ENCODE measurements at places on chromosomes 12 and 14.

- no peak for DNase-seq
Measured at GRCh38 chr14:82855912-82856391, 1322.3 kb upstream of the SEL1L start.

- no peak for DNase-seq
Measured at GRCh38 chr12:72024613-72025012, 86.0 kb downstream of the TPH2 start.

GRCh38 chr12:6326316-6327228 lies 15.3 kb downstream of the TNFRSF1A start:
- peak; percentile 54 for DNase-seq

- no peak for DNase-seq
Measured at GRCh38 chr14:96793547-96793946, 3.6 kb upstream of the VRK1 start.

GRCh38 chr14:91896419-91896818 lies 29.1 kb upstream of the TC2N start:
- no peak for DNase-seq

GRCh38 chr14:94942601-94943000 lies 172.7 kb upstream of the GSC start:
- no peak for DNase-seq

DNA sequence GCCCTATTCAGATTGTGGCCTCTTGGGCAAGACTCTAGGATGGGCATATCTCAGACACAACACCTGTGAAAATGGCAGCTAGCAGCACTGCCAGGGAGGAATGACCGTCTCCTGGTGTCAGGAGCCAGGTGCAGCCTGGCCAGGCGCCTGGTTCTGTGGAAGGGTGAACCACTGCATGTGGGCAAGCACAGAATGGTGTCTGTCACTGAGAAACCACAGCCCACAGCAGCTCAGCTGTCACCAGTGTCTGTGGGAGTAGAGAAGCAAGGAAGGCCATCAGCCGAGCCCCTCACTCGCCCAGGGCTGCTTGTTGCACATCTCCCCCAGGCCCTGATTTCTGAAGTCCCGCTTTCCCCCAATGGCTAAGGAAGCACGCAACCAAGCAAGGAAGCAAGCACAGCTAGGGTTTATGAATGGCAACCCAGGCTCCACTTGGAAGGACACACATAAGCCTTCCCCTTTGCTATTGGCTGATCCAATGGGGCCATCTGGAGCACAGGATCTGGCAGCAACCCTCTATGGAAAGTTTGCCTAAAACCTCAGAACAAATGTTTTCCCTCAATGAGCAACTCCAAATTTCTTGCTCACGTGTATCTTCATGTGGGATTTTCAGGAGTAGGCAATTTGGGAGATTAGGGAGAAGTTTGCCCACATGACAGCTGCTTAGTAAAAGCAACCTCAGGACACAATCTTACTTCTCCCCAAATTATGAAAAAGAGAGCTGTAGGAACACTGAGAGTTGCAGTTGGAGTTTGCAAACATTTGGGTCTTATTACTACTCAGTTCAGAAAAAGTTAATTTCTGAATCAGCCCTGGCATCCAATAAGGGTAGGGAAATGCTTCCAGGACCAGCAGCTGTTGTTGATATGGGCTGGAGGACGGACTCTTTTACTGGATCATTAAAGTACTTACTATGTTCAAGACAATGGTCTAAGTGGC lies 44.7 kb downstream of the GPHB5 start:
- DNase-seq, result no peak

DNA sequence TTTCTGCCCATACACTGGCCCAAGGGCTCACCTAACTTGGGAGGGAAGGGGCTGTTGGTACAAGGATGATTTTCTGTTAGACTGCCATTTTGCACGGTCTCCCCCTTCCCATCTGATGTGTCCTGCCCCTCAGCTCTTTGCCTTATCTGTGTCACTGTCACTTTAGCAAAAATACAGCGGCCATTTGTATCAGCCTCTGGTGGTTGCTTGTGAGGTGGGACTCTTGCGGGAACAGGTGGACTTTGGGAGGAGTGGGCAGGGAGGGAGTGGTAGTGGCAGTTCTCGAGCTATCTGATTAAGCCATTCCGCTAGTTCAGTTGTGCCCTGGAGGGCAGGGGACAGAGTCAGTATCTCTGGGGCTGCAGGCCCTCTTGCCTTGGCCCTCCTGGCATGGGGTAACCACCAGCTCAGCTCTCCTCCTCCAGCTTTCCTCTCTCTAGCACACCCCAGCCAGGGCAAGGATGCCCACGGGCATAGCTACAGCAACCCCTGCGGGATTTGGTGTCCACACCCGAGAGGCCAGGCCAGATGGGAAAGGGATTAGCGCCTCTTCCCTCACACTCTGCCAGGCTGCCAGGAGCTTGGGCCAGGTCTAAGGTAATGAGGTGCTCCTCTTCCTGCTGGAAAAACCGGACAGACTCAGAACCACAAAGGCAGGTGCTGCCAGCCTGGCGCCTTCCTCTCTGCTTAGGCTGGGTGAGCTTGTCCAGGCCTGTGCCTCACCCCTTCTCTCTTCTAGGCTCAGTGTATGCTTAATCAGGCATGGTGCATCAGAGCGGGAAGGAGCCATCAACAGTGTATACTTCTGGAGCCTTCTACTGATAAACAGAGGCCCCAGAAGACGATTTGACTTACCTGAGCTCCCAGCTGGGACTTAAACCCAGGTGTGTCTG lies 8.7 kb downstream of the SLC48A1 start:
- no peak for DNase-seq

DNA sequence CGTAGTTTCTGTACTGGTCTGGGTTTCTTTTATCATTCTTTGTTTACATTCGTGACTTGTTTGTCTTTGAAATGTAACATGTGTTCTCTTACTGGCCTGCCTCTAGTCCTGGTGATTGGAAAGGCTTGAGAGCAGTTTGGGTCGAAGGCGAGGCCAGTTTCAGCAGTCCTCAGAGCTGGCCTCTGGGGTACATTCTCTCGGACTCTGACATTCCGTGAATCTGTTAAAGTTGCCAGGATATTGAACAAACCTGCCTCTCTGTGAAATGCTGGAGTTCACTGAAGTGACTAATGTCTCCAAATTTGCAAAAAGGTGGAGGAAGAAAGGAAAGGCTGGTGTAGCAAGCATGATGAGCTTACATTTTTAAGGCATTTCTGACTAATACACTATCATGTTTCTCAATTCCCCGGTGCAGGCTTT lies 1.5 kb downstream of the PLEKHA5 start:
- DNase-seq, result no peak

- no peak for DNase-seq
Measured at GRCh38 chr14:67620217-67620785, 581 bp downstream of the ARG2 start.

GRCh38 chr14:95816539-95816938 lies 60.1 kb upstream of the TUNAR start:
- no peak for DNase-seq

DNA sequence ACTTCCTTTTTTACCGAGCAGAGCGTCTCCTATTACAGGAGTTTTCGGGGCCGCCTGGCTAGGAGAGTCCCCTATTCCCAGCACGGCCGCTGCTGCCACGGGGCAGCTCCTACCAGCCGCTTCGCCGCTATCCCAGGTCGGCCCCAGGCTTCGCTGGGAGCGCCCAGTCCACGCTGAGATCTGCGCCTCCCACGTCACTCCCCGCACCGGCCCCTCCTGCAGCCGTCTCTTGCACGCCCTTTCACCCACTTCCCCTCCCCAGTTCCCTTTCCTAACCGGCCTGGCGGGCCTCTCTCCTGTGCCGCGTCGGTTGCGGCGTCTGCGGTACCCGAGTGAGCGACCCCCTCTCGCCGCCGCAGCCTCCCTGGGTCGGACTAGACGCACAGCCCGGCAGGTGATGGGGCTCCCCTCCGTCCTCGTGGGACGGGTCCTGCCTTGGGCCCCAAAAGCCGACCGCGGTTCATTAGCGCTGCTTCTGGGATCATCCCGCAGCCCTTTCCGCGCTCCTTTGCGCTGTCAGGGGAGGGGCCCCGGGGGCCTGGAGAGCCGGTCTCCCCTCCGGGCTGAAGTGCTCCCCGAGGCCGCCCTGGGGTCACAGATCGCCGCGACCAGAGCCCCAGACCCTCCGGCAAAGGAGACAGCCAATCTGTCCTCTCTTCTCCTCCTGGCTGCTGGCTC lies 1318.4 kb downstream of the TMEM121 start:
- peak; percentile 65 for DNase-seq

DNA sequence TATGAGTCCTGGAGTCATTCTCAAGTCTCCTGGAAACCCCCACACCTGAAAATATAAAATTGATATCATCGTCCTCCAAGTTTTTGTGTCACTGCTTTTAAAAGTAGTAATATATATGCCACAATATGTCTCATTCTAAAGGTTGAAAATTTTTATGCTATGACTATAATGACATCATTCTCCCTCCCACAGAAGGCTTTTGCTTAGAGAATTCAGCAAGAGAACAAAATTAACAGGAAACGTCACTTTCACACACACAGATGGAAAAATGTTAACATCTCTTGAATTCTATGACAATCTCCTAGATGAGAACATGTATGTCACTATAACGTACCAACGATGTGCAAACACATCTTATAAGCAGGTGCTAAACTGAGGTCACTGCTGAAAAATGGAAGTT lies 498.3 kb downstream of the FOXG1 start:
- DNase-seq, result no peak

DNA sequence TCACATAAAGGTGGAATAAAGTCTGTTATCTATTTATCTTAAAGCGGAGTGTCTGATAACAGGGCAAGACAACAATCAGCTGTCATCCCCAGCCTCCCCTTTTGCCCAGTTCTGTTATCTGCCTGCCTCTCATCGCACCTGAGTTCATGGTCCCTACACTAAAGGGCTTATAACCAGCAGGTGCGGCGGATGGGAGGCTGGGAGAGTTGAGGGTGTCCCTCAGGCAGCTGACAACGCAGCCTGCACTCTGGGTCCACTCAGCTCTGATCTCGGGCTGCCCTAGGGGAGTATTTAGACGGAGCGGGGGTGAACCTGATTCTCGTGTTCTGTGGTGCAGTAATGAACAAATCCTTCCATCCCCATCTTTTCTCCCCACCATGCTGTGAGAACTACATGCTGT lies 34.0 kb upstream of the JDP2 start:
- DNase-seq, result no peak

GRCh38 chr12:44029194-44029593 lies 193.3 kb downstream of the TMEM117 start:
- no peak for DNase-seq

- DNase-seq, result no peak
Measured at GRCh38 chr14:91906374-91906773, 39.0 kb upstream of the TC2N start.

DNA sequence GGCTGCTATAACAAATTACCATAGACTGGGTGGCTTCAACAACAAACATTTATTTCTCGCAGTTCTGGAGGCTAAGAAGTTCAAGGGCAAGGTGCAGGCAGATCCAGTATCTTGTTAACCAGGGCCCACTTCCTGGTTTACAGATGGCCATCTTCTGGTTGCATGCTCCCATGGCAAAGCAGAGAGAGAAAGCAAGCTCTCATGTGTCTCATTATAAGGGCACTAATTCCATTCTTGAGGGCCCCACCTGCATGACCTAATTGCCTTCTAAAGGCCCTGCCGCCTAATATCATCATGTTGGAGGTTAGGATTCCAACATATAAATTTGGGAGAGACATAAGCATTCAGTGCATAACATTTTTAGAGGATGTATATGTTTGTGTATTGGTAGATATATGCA lies 280.1 kb upstream of the TMPO start:
- DNase-seq, result no peak

DNA sequence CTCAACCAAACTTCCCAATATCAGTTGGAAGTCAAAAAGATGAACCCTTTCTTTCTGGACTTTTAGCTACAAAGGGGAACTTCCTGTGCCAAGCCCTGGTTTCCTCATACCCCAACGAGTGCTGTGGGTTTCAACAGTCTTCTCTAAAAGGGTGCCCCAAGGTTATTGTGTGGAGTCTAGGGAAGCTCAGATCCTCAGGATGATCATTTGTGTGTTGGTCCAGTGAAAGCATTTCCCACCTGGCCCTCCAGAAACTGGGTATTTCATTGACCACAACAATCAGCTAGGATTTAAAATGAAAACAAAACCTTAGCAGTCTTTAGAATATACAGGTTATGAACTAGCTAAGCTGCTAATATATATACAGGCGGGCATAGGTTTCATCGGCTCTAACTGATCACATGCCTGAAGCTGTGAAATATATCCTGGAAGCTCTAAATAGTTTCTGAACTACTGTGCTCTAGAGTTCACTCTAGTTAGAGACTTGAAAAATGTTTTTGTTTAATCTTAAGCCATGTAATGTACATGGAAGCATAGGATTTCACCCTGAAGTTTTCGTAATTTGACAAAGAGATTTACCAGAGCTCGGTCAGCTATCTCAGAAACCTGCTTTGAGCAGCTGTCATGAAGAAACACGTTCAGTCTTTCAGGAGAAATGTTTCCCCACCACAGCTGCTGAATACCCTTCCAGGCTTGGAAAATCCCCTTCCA lies 29.6 kb downstream of the P2RX4 start:
- no peak for DNase-seq

GRCh38 chr14:105857220-105857825 lies 330.9 kb downstream of the TMEM121 start:
- no peak for DNase-seq

DNA sequence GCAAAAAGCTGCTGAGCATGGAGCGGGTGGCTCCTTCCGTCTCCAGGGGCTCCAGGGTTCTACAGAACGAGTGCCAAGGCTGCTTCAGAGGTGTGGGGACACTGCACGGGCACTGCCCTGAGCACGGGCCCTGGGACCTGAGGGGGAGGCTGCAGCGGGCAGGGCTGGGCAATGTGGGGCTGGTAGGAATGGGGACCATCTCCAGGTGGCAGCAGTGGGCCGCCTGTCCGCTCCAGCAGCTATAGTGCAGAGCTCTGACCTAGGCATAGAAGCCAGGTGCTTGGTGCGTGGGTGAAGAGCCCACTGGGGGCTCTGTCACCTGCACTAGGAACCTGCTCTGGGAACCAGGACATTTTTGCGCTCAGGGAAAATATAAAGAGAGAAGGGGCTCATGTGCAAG lies 22.3 kb downstream of the HDAC7 start:
- peak; percentile 56 for DNase-seq

DNA sequence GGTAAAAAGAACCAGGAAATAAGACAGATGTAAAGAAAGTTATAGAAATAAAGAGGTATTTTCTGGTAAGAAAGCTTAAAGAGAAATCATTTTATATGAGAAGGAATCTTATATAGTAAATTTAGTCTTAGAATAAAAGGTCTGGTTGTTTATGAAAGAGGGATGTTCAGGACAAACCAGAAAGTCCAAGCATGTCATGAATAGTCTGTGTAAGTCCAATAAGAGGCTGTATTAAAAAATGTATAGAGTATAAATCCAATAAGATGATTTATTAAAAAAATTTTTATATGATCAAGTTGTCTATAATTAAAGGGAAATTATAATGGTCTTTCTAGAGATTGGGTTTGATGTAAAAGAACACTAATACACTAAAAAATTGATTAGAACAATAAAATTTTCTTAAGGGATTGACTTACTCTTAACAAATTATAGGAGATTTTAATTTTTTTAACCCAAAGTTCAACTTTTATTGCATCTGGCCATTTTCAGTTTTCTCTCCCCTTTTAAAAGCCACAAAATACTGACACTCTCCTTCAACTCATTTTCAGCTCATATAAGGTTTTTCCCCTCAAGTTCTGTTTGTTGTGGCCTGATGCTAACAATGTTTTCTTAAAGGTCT lies 35.1 kb downstream of the ST8SIA1 start:
- no peak for DNase-seq
